Substantia nigra (tissue), 51 donors: ENCODE measurements at places on chromosomes 11 and 22.
A peak's percentile ranks its signal among the peaks of the same experiment; 100 is the strongest.

DNA sequence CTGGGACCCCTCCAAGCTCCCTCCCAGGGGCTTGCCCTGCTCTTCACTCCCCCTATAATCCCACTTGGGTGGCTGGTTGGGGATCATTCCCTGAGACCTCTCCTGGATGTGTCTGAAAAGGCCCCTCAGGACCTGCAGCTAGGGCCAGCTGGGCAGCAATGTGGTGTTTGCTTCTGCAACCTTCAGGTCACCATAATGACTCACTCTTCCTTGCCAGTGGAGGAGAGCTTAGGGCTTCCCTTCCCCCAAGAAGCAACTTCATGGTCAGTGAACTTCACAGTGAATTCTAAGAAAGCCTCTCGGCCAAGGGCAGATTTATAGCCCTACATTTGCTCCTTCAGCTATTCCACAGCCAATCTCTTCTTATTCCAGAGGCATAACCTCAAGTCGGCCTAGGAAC, 45.1 kb upstream of the TSPAN18 start:
- DNase-seq: no peak

- no peak for DNase-seq
Measured at GRCh38 chr11:65918211-65919140, at the start of gene C11orf68. Gene C11orf68 (minus strand): TSS chr11:65919062. CDS start chr11:65919031, 31 bp downstream.

DNA sequence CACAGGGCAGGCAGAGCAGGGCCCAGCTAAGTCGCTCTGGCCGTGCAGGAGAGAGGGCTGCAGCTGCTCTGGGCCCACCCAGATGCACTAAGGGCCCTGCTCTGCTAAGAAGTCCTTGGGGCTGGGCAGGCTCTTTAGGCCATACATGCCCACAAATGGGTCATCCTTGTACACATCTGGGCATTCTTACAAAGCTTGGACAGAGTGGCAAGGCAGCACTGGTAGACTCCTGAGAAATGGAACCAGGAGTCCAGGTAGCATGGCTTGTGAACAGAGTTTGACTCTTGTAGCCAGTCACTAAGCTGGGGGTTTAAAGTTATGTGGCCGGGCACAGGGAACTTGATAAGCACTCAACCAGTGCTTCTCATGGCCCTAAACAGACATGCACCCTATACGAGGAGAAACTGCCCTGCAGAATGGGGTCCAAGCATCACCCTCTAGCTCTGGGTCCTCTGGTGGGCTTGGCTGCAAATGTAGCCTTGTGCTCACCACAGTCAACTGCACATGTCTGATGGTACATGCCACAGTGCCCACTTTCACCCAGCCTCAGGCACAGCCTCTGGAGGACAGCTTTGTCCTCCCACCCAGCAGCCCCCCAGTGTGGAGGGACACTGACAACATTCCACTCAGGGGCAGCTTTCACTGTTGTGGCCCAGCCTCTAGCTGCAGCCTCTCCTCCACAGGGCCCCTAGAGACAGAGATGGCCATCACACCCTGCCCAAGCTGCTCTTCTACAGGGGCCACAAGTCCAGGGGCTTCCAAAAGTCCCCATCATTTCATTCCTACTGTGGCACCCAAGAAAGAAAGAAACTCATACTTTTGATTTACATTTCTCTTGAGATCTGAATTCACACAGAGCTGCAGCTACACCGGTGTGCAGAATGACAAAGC, 75.2 kb downstream of the DGCR2 start:
- DNase-seq: no peak

DNA sequence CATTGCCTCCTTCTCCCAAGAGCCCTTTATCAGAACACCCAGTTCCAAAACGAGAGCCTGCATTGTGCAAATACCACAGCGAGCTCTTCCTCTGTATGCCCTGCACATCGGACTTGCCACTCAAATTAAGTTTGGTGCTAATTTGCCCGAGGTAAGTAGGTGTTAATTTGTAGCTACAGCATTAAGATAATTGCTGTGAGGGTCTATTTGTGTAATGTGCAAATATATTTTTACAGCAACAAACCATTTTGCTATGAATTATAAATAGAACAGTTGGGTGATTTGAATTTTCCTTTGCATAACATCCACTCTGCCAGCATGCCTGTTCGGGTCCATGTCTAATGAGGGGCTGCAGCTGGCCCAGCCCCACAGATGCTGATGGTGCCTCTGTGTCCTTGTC, 8.1 kb downstream of the ARHGAP8 start:
- no peak for DNase-seq

DNA sequence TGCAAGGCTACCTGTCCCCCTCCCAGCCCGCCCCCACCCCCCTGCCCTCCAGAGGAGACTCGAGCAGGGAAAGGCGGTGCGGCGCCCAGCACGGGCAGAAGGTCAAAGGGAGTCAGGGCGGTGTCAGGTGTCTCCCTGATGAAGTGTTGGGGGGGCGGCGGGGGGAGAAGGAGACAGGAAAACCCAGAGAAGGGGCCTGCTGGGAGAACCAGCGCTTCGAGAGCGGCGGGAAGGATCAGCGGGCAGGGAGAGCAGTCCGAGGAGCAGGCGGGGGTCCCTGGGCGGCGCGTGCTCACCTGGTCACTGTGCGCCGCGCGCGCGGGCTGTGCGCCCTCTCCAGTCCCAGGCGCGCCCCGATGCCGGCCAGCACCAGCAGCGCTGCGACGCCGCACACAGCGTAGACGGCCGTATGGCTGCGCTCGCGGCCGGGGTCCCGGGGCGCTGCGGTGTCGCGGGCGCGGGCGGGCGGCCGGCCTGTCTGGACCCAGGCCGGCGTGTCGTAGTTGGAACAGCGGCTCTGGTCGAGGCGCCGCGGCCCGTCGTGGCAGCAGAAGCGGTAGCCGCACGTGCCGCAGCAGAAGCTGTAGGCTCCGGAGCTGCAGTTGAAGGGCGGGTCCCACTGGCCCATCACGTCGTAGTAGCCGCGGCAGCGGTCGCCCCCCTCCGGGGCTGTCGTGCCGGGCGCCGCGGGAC, 886 bp downstream of the SHISA8 start:
- DNase-seq: no peak

GRCh38 chr11:86447763-86448480, 73.2 kb downstream of the CCDC81 start:
- no peak for DNase-seq

- peak; percentile 81 for DNase-seq
Measured at GRCh38 chr22:46798366-46799350, 36.2 kb downstream of the TBC1D22A start.

DNA sequence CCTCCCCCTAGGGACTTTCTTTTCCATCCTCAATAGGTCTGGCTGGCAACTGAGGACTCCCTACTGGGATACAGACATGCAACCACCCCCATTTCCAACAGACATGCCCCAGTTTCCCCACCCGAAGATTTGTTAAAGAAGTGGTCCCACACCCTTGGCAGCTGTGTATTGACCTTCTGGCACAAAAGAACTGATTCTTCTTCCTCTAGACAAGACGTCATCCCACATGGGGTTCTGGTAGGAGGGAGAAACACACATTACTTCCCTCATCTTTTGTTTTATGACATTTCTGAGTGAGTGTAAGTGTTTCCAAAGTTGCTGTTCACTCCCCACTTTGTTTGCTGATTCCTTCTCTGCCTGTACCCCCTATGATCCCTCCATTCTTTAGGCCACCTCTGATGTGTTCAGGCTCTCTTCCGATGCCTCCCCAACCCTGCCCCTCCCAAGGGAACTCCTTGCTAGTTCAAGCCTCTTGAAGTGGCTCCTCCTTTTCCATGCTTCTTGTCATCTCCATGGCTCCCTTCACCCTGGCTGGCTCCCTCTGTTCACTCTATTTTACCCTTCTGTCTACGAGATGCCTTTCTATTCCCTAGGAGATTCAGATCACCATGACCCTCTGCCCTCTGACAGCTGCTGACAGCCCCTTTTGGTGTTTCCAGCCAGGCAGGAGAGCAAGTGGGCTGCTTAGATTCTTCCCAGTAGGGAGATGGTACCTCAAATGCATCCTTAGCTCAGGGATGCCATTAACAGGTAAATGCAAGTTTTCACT, 4.3 kb downstream of the KIRREL3 start:
- DNase-seq: no peak

- no peak for DNase-seq
Measured at GRCh38 chr11:2571598-2572281, 126.9 kb downstream of the KCNQ1 start.

DNA sequence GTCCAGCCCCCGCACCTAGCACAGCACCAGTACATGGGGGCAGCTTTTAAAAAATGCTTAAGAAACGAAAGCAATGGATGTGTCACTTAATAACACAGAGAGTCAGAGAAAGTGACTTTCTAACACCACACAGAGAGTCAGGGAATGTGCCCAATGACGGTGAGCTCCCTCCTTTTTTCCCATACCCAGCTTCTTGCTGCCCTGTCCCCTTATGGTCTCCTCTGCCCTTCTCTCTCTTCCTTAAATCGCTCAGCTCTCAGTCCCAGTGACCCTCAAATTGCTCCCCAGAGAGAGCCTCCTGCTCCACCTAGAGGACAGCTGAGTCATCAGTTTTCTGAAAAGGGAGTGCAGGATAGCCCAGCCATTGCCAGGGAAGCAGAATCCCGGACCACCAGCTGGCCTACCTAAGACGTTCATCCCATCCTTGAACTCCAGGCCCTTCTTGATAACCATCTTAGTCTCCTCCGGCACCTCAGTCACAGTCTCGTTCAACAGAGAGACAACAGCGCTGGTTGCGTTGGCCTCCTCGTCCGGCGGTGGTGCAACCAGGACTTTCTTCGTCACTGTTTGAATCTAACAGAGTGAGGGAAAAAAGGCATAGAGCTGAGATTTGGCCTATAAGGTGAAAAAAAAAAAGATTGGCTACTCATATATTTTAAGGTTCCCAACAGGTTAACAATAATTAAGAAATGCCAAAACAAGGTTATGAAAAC, 113.5 kb downstream of the SLC1A2 start:
- DNase-seq: no peak

GRCh38 chr11:17755891-17756290, 21.3 kb downstream of the KCNC1 start:
- DNase-seq: no peak

- no peak for DNase-seq
Measured at GRCh38 chr22:17260950-17261349, 41.7 kb upstream of the ADA2 start.

DNA sequence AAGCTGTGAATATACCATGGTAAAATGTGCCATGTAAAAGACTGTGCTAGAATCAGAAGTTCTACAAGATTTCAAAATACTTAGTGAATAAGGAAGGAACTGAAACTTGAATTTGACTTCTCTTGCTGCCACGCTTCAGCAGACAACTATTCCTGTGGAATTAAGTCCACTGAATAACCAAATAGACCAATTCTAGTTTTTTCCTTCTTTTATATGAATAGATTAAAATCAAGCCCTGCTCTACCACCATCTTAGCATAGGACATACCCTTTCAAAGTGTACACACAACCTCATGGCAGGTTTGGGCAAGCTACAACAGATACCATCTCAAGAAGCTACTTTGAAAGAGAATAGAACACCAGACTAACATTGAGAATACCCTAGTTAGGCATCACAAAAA, 23.4 kb upstream of the CLNS1A start:
- DNase-seq: no peak

GRCh38 chr11:69599502-69599901, 41.5 kb upstream of the CCND1 start:
- DNase-seq: no peak

DNA sequence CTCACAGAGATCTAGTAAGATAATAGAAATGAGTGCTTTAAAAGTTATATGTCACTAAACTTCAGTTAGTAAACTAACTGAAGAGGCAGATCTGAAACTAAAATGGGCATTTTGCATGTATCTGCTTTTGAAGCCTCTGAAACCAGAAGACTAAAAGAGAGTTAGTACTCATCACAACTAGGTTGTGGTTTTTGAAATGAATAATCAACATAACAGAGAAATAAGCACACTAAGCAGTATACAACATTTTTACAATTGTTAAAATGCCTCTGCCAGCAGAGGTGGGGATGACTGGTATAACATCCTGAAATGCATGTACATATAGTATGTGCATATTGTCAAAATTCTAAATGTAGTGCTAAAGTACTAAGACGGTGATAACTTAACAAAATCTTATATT, 564.5 kb downstream of the DLG2 start:
- DNase-seq: no peak

DNA sequence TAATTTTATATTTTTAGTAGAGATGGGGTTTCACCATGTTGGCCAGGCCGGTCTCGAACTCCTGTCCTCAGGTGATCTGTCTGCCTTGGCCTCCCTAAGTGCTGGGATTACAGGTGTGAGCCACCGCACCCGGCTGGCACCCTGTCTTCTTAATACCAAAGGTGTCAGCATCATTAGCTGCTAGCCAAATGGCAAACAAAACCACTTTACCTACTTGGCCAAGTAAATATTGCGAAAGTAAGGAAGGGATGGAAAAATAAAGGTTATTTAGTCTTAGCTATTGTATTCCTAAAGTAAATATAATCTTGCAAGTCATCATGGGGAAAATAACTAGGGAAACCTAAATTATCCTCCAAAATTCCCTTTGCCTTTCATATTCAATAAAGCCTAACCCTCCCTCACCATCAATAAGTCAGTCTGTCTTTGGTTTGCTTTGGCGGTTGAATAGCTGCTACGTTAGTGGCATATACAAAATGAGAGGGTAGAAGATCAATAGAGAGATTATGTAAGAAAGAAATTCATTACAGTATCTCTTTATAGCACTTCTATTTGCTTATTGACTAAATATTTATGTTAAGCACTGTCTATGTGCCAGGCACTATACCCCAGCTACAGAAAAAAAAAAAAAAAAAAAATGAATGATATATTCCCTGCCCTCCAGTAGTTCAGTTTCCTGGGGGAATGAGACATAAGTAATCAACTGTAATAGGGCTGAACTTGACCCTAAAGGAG, 40.2 kb upstream of the CFAP300 start:
- DNase-seq: no peak

DNA sequence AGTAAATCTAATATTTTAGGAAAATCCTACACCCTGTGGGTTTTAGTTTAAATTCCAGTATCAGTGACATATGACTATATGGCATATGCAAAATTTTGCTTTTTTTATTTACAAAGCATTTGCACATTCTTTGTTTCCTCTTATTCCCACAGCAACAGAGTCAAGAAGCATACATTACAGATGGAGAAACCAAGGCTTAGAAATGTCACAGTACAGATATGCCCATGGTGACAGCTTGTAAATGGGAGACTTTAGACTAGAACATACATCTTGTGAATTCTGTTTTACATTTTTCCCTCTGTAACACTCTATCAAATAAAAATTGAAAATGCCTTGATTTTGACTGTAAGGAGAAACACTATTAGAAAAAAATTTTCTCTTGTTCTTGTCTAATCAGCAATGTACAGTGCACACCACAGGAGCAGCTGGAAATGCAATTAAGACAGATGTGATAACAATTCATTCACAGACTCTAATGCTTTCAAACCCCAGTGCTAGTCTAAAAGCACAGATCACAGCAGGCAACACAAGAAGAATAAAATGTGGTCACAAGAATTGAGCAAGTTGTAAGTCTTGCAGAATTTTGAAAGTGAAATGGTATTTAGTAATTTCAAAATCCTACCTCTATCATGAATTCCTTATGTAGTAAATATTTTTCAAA, 375.9 kb downstream of the LUZP2 start:
- no peak for DNase-seq

- DNase-seq: no peak
Measured at GRCh38 chr22:29331658-29332300, 16.3 kb upstream of the RASL10A start.

- DNase-seq: no peak
Measured at GRCh38 chr22:36838119-36839030, 21.5 kb upstream of the PVALB start.
